ENCODE measurements at places on chromosomes 7 and 10. TPM values are rescaled to one million over a fixed set of nuclear protein-coding genes. Genes with fewer than 3 reads are reported as not detected.
A peak's percentile ranks its signal among the peaks of the same experiment; 100 is the strongest.

DNA sequence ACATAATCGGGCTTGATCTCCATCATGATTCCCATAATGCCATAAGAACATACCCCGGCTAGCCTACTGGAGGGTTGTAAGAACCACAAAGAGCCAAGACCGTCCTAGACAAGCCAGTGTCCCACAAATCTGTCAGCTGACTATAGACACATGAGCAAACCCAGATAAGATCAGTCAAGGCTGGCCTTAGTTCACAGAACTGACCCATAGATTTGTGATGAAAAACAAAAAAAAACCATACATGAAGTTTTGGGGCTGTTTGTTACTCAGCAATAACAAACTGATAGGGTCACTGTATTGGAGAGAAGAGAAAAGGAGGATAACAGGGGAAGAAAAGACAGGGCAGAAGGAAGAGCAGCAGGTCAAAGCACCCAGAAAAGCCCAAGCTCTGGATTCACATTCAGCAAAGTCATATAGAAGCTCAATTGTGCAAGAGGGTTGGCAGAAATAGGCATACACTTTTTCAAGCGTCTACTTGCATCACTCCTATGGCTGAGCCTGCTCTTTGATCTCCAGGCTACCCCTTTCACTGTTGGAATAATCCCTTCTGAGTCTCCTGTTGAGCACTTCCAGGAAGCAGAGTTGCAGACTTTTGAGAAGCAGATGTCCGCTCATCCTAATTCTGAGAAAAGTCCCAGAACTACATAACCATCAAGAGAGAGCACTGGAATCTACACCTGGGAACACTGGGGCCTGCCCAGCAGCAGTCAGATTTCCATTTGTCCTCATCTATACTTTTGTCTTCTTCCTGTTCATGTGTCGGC, 122.0 kb upstream of the HABP2 start:
- no peak for DNase-seq

GRCh38 chr10:63723741-63724140, 202.5 kb downstream of the REEP3 start:
- no peak for DNase-seq

GRCh38 chr10:19194866-19195265, 146.3 kb downstream of the MALRD1 start:
- DNase-seq, result no peak

DNA sequence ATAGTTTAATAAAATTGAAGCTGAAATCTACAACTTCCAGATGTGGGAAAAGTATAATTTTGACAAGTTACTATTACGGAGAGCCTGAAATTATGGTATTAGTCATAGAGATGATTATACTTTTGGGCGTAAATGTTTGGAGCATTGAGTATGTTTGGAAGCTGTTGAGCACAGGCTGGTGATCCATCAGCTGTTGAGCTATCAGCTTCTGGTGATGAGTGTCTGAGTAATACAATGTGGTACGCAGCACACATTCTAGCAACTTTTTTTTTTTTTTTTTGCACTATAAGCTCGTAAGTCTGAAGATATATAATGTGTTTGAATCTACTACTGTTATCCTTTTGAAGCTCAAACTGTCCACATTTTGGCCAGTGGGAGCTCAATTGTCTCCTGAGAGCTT, 123.4 kb downstream of the ATE1 start:
- no peak for DNase-seq

DNA sequence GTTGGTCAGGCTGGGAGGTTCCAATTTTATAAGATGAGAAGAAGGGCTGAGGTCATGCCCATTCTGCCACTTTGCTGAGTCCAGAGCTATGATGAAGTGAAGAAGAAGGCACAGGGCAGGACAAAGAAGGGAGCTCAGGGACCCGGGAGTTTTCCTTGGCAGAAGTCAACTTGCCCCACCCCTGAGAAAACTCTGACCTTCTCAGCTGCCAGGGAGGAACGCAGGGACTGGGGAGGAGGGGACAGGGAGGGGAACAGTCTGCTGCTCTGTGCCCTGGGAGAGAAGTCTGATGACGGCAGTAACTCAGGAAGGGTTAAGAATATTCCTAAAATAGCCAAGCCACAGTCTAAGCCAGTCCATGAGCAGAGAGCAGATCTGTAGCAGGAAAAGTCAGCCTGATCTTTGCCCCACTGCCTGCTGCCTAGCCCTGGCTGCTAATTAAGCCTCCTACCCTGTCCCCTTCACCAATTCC, 11.7 kb downstream of the ADIRF start:
- DNase-seq, result peak; percentile 78

The JAZF1 gene
- total RNA-seq, result 19.9 TPM

Data from right cardiac atrium (tissue), 5 donors.